ENCODE measurements at places on chromosomes 6 and 20.

- DNase-seq: no peak
Measured at GRCh38 chr20:61802721-61803311, 262.9 kb downstream of the TAF4 start.

DNA sequence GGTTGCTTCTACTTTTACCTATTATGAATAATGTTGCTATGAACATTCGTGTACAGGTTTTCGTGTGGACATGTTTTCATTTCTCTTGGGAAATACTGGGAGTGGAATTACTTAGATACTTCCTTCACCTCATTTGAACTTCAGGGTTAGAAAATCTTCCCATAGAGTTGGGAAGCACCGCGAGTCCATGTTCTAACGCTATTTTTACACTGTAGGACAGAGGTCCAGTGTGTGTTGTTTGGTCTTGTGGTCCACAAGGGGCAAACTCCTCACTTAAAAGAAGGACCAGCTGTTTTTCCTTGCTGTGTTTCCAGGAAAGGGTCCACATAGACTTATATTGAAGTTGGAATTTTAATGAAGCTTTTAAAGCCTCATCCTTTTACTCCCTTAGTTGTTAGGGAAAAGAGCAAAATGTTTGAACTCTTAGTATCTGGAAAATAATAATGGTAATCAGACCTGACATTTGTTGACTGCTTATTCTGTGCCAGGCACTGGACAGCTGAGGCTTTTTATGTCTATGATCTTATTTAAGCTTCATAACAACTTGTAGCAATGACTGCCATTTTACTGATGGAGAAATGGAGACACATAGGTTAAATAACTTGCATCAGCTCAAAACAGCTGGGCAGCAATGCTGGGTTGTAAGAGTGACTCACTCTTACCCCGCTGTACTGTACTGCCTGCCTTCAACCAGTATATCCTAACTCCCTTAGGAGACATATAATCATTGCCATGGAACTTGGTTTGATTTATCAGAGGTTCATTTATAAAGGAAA lies 52.0 kb downstream of the CDC5L start:
- no peak for DNase-seq

GRCh38 chr6:166820483-166820882 lies 135.9 kb downstream of the RNASET2 start:
- DNase-seq: no peak

- no peak for DNase-seq
Measured at GRCh38 chr6:119894811-119895210, 545.2 kb upstream of the MAN1A1 start.

DNA sequence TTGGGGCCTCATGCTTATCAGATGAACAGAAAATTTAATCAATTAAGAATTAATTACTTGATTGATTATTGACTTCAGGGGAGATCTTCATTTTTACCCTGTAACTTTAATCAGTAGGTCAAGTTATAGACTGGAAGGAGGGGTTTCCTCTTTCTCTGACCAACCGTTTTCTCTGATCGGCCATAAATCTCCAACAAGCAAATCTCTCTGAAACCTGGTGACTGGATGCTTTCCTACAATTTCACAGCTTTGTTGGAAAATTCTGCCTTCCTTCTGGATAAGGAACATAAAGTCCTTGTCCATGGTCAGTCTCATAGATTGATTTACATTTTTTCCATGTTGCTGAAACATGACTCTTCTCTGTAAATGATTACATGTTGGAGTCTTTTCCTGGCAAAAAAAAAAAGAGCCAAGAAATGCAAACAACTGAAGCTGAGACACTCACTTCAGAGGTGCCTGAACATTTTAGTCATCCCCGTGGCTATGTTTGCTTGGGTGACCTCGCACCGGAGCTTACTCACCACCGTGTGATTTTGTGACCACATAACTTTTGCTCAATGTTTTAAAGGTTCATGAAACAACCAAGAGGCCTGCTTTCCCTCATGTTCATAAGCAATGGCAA lies 31.0 kb downstream of the IRF4 start:
- no peak for DNase-seq

GRCh38 chr6:25359191-25359861 lies 80.2 kb downstream of the CARMIL1 start:
- peak; percentile 43 for DNase-seq

DNA sequence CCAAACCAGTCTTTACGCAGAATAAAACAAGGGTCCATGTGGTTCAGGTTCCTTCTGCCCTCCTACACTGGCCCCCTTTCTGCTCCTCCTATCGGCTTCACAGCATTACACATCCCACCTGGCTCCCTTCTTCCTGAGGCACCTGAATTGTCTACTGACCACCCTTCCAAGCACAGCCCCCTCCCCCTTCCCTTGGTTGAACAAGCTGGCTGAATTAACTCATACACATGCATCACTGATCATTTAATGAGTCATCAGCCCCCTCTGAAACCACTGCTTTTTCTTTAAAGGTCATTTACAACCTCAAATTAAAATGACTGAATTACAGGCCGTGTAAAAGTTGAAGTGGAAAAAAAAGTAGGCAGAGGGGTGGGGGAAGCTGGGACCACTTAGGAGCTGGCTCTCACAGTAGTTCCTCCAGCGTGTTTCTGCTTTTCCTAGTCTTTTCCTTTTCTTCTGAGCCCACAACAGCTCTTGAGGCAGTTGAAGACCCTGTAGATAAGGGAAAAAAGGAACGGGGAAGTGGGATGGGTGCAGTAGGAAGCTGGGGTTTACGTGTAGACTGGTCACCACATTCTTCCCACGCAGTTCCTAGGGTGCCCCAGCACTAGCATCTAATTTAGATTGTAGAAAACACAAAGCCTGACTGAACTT lies 67.6 kb downstream of the FYN start:
- no peak for DNase-seq

Data from NCI-H1417 (cell line).